ENCODE measurements at places on chromosomes 3 and 15.

GRCh38 chr3:69463531-69463930 lies 77.6 kb upstream of the FRMD4B start:
- DNase-seq: no peak

GRCh38 chr15:45948181-45948621 lies 313.4 kb downstream of the SQOR start:
- no peak for DNase-seq

- no peak for DNase-seq
Observed at GRCh38 chr15:82044373-82045178, 1.2 kb downstream of the MEX3B start.

DNA sequence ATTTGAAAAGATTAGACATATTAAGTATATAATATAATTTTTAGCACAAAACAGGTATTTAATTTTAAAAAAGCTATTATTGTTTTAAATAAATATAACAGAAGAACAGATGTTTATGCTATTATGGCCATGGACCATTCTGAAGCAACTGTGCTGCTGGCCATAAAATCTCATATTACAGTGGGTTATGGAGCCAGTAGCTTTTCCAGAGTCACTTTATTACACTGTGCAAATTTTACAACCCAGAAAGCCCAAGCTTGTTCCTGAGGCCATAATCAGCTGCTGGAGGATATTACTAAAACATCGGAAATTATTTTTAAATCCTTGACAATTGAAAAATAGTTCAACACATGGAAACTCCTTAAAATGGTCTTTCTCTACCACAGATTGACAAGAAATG lies 557.3 kb upstream of the KCNMB2 start:
- DNase-seq: no peak
